ENCODE measurements at places on chromosomes 5 and 9. TPM values are rescaled to one million over a fixed set of nuclear protein-coding genes. Genes with fewer than 3 reads are reported as not detected.

- no peak overlapping the region for H3K4me3 ChIP-seq
- H3K27me3 ChIP-seq = no peaks in the 10 kb centered on the region
- no peak overlapping the region for H3K27ac ChIP-seq
- H3K36me3 ChIP-seq = no peaks in the 10 kb centered on the region
- H3K4me1 ChIP-seq = no peaks in the 10 kb centered on the region
Observed at GRCh38 chr5:38541174-38541725, 15.2 kb downstream of the LIFR start.

- no peak for DNase-seq
- H3K27ac ChIP-seq = no peak within 1 kb of the TSS
- H3K4me1 ChIP-seq = no peaks in the 10 kb centered on the region
Observed at GRCh38 chr5:146878476-146879172, at the start of gene PPP2R2B. Gene PPP2R2B (minus strand): TSS chr5:146878757.

DNA sequence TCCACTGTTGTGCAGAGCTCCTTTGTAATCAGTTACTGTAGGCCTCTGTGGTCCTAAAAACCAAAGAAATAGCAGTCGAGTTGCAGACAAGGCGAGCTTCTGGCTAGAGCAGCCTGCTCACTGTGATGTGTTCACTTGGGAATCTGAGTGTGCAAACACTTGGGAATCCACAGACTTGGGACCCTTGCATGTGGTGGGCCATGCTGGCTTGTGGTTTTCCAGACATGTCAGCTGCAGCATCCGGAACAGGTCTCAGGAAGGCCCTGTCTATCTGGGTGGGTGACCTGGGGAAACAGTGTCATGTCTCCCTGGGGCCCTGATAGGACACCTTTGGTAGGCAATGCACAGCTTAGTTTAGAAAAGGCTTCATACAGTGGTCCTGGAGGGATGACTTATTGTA, 66.4 kb downstream of the WWC1 start:
- H3K27ac ChIP-seq = peak overlapping the region; percentile 31
- H3K36me3 ChIP-seq = no peaks in the 10 kb centered on the region
- peaks cover 5% of the 10 kb centered on the region for H3K4me1 ChIP-seq
- H3K27me3 ChIP-seq = no peaks in the 10 kb centered on the region

- H3K27ac ChIP-seq = no peak overlapping the region
- no peaks in the 10 kb centered on the region for H3K4me1 ChIP-seq
- DNase-seq = no peak
- H3K27me3 ChIP-seq = no peaks in the 10 kb centered on the region
- no peaks in the 10 kb centered on the region for H3K36me3 ChIP-seq
Observed at GRCh38 chr9:70616228-70616990, 202.0 kb upstream of the KLF9 start.

DNA sequence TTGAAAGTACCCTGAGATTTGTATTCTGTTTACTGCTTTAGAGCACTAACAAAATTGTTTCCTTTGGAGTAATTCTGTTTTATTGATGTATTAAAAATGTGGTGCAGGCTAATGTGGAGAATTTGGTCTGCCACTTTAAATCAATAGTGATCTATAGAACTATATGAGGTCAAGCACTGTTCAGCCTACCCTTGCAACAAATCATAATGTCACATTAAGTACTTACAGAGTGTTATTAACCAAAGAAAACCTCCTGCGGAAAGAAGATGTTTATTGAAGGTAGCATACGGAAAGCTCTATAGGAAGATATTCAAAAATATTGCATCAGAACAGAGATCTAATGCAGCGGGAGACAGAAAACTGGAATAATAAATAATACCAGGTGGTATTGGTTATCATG, 865.0 kb upstream of the TYRP1 start:
- no peak overlapping the region for H3K27ac ChIP-seq
- no peak overlapping the region for H3K4me3 ChIP-seq
- DNase-seq = no peak
- no peaks in the 10 kb centered on the region for H3K27me3 ChIP-seq
- H3K36me3 ChIP-seq = no peaks in the 10 kb centered on the region

GRCh38 chr9:93183663-93184431, at the start of gene WNK2:
Gene WNK2 (plus strand): TSS chr9:93184139. CDS start chr9:93184930, 791 bp downstream.
- peaks cover 18% of the 10 kb centered on the region for H3K4me1 ChIP-seq
- peak; percentile 45 for DNase-seq
- H3K4me3 ChIP-seq = peak within 1 kb of the TSS; percentile 69

DNA sequence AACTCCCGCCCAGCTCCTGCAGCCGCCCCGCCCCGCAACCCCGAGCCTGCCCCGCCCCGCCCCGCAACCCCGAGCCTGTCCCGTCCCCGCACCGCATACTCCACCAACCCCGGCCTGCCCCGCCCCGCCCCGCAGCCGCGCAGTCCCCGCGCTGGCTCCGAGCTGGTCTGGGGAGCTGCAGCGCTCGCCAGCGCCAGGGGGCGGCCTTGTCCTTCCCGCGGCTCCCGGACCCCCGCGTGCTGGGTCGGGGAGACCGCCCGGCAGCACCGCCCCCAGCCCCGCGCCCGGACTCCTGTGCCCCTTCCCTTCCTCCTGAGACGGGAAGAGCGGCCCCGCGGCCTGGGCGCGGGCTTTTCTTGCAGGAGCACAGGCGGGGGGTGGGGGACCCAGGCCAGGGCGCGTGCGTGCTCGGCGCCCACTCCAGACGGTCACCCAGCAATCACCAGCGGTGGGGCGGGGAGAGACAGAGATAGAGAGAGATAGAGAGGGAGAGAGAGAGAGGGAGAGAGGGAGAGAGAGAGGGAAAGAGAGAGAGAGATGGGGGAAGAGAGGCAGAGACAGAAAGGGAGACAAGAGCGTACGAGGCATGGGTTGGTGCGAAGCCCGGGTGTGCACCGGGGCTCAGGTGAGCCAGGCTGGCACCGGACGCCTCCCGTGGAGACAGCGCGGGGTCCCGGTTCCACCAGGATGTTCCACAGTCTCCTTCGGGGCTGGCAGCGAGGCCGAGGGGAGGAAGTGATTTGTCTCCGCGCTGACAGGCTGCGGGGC, 14.7 kb upstream of the TMEM250 start:
- H3K27me3 ChIP-seq = no peaks in the 10 kb centered on the region
- no peak for DNase-seq
- no peak overlapping the region for H3K27ac ChIP-seq
- H3K36me3 ChIP-seq = no peaks in the 10 kb centered on the region
- H3K4me3 ChIP-seq = peak overlapping the region; percentile 23
- H3K4me1 ChIP-seq = no peaks in the 10 kb centered on the region

- no peak overlapping the region for H3K4me3 ChIP-seq
- no peaks in the 10 kb centered on the region for H3K27me3 ChIP-seq
- H3K27ac ChIP-seq = peak overlapping the region; percentile 38
- peaks cover 6% of the 10 kb centered on the region for H3K4me1 ChIP-seq
- peaks cover 5% of the 10 kb centered on the region for H3K36me3 ChIP-seq
Observed at GRCh38 chr9:121353241-121354061, 16.6 kb downstream of the STOM start.

DNA sequence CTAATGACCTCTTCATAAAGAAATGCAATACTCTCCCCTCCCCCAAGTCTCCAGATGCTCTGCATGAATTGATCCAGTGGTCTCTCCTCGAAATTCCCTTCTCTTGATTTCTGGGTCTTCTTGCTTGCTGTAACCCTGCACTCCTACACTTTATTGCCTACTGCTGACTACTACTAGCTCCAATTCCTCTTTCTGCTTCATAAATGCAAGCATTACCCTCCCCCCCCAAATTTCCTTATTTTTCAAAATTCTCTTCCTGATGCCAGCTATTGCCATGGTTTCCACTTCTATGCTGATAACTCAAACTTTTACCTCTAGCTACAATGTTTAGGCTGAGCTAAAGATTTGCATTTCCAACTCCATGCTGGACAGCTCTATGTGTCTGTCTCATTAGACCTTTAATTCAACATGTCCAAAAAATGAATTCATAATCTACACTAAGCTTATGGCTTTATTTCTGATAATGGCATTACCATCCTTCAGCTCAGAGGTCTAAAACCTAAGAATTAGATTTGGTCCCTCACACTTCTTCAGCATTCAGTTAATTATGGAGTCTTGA, 1.4 kb downstream of the ZBTB26 start:
- H3K27me3 ChIP-seq = no peaks in the 10 kb centered on the region
- peaks cover 2% of the 10 kb centered on the region for H3K4me1 ChIP-seq
- no peak overlapping the region for H3K27ac ChIP-seq
- H3K4me3 ChIP-seq = no peak overlapping the region
- no peaks in the 10 kb centered on the region for H3K36me3 ChIP-seq
- no peak for DNase-seq

The ARAP3 gene
- total RNA-seq = 4.0 TPM

The GMCL2 gene
- total RNA-seq = 2.8 TPM

DNA sequence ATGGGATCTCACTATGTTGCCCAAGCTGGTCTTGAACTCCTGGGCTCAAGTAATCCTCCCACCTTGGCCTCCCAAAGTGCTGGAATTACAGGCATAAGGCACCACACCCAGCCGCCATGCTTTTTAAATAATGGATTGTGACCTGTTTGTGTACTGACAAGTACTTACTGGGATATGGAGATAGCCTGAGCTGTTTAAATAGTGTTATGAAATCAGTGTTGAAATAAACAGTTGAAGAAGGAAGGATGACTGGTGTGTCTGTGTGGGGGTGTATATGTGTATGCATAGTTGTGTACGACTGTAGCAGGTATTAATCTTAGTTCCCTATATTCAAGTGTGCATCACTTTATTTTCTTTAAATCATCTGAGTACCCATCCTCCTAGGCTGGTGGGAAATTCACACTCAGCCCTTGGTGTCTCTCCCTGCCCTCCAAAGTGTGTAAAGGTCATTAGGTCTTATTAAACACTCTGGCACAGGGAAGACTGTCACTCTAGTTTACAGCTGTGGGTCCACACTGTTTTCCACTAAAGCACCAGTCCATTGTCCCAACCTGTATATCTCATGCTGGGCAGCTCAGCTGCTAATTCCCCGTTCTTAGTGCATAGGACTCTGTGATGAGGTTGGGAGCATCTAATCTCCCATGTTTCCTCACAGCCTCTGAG, 91.0 kb downstream of the SNX18 start:
- H3K36me3 ChIP-seq = no peaks in the 10 kb centered on the region
- no peaks in the 10 kb centered on the region for H3K27me3 ChIP-seq
- no peaks in the 10 kb centered on the region for H3K4me1 ChIP-seq
- no peak overlapping the region for H3K27ac ChIP-seq

The C9orf152 gene
- total RNA-seq = 32.6 TPM

The DMGDH gene
- 9.9 TPM for total RNA-seq

- H3K4me3 ChIP-seq = no peak overlapping the region
- DNase-seq = no peak
- H3K27me3 ChIP-seq = no peaks in the 10 kb centered on the region
- no peak overlapping the region for H3K27ac ChIP-seq
- H3K4me1 ChIP-seq = no peaks in the 10 kb centered on the region
Observed at GRCh38 chr5:162996053-162996452, 441.3 kb upstream of the CCNG1 start.
